ENCODE measurements at places on chromosomes 7 and 10. TPM values are rescaled to one million over a fixed set of nuclear protein-coding genes. Genes with fewer than 3 reads are reported as not detected.

The EPO gene
- not detected for total RNA-seq

The BUD31 gene
- total RNA-seq: 110 TPM

The ANKRD7 gene
- total RNA-seq: 1.4 TPM

The MYH16 gene
- total RNA-seq: 1.1 TPM

The CALML3 gene
- total RNA-seq: 58.4 TPM

The PPP1R9A gene
- not detected for total RNA-seq

The ANXA8L1 gene
- total RNA-seq: 196 TPM

The AGR3 gene
- total RNA-seq: not detected

The DRGX gene
- total RNA-seq: not detected

The VWA2 gene
- 2.7 TPM for total RNA-seq

The C10orf143 gene
- not detected for total RNA-seq

The EBLN1 gene
- not detected for total RNA-seq

The RNF148 gene
- not detected for total RNA-seq

The TMEM209 gene
- total RNA-seq: 15.1 TPM

The LRRD1 gene
- total RNA-seq: not detected

The PTPN20 gene
- total RNA-seq: 6.2 TPM

The AZGP1 gene
- total RNA-seq: 0.39 TPM

The LRMDA gene
- total RNA-seq: 0.39 TPM

All from hair follicular keratinocyte (primary cell).